ENCODE measurements at places on chromosomes 4 and X. TPM values are rescaled to one million over a fixed set of nuclear protein-coding genes. Genes with fewer than 3 reads are reported as not detected.

GRCh38 chrX:129981752-129982299, 609 bp upstream of the BCORL1 start:
- DNase-seq, result peak; percentile 33

DNA sequence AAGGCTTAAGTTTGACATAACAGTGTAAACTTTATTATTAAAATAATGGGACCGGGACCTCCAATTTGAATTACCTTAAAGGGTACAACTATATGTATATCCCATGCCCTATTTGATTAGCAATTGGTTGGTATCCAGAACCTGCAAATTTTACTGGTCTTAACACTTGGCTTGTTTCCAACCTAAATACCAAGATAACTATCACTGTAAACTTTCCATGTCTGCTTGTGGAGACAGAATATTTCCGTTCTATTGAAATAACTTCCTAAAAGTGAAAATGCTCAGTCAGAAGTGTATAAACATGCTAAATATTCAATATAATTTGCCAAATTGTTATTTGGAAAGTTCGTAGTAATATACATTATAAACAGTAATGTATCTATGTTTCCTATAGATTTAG, 154.0 kb downstream of the TMEM47 start:
- DNase-seq, result no peak

Gene L1CAM
- total RNA-seq, result 3.7 TPM

DNA sequence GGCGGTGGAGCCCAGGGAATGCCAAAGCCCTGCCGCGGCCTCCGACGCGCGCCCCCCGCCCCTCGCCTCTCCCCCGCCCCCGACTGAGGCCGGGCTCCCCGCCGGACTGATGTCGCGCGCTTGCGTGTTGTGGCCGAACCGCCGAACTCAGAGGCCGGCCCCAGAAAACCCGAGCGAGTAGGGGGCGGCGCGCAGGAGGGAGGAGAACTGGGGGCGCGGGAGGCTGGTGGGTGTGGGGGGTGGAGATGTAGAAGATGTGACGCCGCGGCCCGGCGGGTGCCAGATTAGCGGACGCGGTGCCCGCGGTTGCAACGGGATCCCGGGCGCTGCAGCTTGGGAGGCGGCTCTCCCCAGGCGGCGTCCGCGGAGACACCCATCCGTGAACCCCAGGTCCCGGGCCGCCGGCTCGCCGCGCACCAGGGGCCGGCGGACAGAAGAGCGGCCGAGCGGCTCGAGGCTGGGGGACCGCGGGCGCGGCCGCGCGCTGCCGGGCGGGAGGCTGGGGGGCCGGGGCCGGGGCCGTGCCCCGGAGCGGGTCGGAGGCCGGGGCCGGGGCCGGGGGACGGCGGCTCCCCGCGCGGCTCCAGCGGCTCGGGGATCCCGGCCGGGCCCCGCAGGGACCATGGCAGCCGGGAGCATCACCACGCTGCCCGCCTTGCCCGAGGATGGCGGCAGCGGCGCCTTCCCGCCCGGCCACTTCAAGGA, at the start of gene FGF2:
FGF2 (plus strand) TSS at position 279 of the 705 bp plus-strand sequence; CDS start at position 623, 344 bp downstream.
- peak; percentile 44 for DNase-seq

DNA sequence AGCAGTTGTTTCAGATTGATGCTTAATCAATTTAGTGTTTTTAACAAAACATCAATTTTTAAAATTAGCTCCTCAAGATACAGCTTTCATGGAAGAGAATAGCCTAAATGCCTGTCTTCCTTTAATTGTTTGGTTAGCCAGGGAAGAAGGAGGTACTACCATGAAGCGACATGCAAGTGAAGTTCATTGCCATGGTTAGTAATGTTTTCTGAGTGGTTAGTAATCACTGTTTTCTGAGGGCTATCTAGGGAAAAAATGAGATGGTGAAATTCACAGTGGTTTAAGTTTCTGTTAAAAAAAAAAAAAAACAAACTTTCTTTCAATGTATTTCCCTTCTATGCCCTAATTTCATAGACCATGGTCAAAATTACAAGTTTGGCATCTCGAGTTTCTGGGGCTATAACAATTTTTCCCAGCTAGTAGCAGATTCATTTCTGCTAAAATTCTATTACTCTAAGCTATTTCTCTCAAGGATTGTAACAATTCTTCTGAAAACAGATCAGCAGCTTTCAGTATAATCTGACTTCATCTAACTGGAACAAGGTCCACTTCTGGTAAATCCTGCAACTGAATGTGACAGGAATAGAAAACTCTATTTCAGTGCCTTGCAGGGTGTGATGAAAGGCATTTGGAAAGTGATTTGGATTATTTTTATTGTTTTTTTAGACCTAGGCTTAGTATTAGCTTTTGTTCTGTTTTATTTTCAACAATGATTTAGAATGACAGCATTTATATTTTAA, 157.0 kb downstream of the PCDH18 start:
- no peak for DNase-seq

DNA sequence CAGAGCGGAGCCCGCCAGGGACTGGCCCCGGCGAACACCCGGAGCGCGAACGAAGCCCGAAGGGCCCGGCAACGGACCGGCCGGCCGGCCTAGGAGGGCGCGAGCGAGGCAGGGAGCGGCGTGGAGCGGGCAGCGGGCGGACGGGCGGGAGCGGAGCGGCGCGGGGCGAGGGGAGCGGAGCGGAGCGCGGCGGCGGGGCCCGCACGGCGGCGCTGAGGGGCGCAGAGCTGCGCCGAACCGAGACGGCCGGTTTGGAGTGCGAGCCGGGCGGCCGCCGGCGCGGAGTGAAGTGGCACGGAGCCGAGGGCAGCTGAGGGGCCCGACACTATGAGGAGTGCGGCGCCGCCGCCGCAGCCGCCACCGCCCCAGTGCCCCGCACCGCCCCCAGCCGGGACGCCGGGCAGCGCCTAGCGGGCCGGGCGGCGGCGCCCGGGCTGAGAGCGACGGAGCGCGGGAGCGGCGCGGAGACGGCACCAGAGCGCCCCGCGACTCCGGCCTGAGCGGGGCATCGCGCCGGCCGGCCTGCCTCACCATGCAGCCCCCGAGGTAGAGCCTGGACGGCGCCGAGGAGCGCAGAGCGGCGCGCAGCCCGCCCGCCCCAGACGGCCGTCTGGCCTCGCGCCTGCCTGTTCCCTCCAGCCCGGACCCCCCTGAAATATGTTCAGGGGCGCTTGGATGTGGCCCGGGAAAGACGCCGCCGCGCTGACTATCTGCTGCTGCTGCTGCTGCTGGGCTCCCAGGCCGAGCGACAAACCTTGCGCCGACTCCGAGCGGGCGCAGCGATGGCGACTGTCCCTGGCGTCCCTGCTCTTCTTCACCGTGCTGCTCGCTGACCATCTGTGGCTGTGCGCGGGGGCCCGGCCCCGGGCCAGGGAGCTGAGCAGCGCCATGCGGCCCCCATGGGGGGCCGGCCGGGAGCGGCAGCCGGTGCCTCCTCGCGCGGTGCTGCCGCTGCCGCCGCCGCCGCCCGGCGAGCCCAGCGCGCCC, 793 bp downstream of the NALF2 start:
- DNase-seq, result no peak

DNA sequence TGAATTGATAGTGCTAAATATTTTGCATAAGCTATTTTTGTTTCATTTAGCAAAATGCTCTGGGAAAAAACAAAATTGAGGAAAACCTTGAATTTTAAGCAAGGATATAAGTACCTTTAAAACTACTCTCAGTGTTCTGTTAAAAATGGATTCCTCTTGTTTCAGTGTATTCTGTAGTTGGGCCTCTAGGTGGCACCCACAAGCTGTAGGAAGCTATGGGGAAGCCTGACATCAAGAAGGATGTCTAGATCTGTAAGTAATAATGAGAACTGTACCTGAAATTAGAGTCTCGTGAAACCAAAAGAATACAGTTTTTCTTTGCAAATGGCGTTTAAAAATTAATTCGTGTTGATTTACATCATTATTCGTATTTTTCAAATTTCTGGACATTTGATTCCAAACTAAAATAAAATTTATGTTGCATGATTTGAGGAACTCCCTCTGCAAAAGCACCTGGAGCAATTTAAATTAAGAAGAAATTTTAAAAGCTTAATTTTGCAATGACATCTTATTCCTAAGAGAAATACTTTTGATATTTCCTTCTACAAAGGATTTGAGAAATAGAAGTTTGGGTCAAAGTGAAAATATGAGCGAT, 51.2 kb downstream of the TMPRSS11E start:
- peak; percentile 38 for DNase-seq

GRCh38 chr4:166144607-166145006, 271.6 kb downstream of the TLL1 start:
- no peak for DNase-seq

Gene STATH
- total RNA-seq, result not detected

- DNase-seq, result no peak
These were observed 85.1 kb downstream of the FAM53A start for GRCh38 chr4:1599026-1599481.

Gene PTTG2
- total RNA-seq, result 0.46 TPM

GRCh38 chr4:81963015-81963762, 410.6 kb downstream of the HNRNPD start:
- no peak for DNase-seq

Data from left colon (tissue), 2 donors.